ENCODE measurements at places on chromosomes 6 and 20.

DNA sequence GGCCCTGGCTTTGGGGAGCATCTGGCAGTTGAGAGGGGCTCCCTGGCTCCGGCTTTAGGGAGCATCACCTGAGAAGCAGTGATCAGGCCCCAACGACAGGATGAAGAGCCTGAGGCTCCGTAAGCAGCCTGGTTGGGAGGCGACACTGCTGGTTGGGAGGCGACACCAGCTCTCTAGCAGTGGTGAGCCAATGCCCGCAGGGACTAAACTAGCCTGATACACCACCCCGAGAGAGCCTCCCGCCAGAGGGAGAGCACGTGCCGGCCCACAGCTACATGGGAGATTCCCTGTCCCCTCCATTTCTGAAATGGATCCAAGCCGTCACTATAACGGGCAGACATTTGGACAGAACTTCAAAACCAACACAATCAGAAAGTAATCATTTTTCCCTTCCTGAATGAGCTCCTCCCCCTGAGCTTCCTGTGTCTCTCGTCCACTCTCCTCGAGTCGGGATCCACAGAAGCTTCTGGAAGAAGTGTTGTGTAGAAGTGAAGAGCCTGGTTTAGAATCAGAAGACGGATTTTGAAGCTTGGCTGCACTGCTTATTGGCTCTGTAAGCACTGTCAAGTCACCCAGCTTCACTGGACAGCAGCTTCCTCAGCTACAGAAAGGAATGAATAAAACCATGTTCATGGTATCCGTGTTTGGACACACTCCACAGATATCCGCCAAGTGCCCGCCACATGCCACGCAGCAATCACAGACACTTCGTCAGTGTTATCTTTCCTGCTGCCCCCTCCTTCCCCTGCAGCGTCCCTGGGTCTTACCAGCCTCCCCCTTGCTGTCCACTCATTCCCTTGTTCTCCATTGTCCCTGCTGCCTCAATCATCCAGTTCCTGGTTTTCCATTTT is 199.6 kb downstream of the TTLL2 start:
- DNase-seq, result no peak

GRCh38 chr6:35453236-35453635 is 1.1 kb downstream of the FANCE start:
- DNase-seq, result no peak

DNA sequence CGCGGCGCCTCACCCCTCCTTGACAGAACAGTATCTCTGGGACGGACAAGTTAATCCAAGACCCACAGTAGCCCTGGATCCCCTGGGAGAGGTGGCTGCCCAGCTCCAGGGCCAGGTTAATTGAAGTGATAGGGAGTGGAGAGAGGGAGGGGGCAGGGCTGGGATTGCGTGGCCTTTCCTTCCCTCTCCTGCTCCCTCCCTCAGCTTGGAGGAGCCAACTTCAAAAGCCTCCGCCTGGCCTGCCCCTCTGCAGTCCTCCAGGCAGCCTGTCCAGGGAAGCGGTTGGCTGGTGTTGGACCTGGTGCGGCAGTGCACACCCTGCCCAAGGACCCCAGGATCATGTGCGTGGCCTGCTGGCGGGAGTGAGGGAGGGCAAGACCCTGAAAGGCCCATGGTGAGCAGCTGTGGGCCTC is at the start of gene C20orf204:
Gene C20orf204 (plus strand): TSS at position 250 of the 413 bp plus-strand sequence. CDS start 142 bp downstream, at position 392.
- DNase-seq, result no peak

DNA sequence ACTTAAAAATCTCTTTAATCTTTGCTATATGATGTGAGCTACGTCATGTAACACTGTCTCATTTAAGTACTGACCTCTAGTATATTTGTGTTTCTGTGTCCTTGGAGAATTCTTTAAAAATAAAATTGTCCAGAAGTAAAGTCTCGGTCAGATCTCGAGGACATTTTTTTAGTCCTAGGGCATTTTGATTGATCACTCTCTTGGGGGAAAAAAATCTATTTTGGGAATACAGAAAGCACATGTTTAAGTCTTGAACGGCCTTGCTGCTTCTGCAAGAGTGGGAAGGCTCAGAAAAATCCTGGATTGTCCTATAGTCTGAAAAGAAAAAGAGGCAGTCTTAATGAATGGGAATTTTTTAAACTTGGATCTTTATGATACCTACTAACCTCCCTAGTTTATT is 234.3 kb downstream of the UTRN start:
- no peak for DNase-seq

DNA sequence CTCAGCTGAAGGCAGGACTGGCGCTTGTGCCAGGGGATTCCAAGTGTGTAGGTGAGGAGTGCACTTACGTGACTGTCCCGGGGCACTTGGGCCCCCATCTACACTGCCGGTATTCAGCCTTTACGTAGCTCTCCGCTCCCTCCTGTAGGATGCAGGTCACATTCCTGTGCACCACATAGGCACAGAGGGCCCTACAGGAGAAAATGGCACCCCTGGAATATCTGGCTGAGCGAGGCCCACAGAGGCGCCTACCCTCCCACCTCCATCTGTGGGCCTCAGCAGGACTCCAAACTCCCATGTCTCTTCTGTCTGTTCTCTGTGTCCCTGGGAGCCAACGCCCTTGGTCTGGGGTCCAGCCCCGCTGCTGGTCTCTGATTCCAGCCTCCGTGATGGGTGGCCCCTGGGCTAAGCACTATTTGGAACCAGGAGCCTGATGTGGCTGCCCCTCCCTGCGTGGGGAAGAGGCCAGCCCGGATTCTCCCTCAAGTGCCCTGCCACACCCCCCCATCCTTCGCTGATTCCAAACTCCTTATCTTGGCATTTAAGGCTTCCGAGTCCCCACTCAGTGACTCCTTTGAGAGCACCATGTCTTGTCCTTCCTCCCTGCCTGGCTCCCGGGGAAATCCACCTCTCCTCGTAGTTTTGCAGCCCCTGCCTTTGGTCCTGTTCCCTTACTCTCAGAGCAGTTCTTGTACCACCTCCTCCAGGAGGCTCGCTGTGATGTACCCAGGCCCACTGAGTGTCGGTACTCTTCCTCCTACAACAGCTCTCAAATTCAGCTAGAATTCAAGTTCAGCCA is 1.5 kb downstream of the EMILIN3 start:
- no peak for DNase-seq

DNA sequence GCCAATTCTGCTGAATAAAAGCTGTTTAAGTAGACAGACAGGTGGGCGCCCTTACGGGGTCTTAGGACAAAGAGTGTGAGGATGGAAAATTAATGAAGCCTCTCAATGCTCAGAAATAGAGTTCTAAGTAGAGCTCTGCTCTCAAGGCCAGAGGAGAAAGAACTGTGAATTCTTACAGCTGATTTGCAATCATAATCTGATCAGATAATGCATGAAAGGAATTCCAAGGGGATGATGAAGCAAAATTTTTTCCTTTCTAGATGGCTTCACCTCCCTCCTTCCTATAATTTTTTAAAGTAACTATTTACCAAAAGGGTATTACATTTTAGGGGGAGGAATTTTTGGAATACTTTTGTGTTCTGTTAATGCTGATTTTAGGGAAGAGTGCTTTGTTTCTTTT is 308.1 kb upstream of the HS3ST5 start:
- no peak for DNase-seq

GRCh38 chr6:159826968-159827647 is 27.0 kb downstream of the PNLDC1 start:
- DNase-seq, result no peak

GRCh38 chr20:37913567-37914366 is 10.8 kb downstream of the VSTM2L start:
- no peak for DNase-seq

DNA sequence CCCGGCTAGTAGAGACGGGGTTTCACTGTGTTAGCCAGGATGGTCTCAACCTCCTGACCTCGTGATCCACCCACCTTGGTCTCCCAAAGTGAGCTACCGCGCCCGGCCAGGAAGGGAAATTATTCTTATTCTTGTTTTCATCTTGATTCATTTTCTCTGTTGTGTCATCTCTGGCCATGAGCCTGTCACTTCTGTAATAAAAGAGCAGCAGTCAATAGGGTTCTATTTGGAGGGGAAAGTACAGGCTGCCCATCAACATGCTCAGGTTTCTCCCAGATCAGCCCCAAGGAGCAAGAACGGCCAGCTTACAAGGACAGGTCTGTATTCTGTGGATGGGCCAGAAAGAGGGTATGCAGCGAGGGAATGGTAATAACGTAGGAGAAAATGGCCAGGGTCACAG is 345.0 kb downstream of the PREX1 start:
- DNase-seq, result no peak

GRCh38 chr20:50298554-50299324 is 108.1 kb downstream of the CEBPB start:
- no peak for DNase-seq

DNA sequence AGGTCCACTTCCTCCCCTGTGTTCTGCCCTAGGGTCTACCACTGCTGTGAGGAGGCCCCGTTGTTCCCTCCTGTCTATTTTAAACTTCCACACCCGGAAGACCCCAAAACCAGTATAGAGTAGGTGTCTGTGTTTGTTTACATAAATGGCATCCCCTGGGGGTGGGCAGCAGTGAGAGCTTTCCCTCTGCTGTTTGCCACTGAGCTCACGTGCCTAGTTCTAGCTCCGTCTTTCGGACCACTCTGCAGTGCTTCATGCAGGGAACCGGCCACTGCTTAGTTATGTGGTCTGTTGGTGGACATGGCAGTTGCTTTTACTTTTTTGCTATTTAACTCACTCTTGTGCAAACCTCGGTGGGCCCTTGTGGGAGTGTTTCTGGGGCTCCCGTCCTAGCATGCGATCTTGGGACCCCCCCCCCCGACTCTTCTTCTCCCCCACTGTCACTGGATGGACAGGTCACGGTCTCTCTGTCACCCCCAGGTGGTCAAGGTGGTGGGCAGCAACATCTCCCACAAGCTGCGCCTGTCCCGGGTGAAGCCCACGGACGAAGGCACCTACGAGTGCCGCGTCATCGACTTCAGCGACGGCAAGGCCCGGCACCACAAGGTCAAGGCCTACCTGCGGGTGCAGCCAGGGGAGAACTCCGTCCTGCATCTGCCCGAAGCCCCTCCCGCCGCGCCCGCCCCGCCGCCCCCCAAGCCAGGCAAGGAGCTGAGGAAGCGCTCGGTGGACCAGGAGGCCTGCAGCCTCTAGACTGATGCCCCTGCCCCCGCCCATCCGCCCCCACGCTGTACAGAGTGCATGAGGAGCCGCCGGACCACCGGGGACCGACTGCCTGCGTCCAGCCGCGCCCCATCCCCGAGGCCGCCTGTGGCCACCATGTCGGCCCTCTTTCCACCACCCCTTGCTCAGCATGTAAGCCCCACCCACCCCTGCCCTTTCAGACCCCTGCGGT is 40.9 kb downstream of the VSTM2L start:
- peak; percentile 41 for DNase-seq

DNA sequence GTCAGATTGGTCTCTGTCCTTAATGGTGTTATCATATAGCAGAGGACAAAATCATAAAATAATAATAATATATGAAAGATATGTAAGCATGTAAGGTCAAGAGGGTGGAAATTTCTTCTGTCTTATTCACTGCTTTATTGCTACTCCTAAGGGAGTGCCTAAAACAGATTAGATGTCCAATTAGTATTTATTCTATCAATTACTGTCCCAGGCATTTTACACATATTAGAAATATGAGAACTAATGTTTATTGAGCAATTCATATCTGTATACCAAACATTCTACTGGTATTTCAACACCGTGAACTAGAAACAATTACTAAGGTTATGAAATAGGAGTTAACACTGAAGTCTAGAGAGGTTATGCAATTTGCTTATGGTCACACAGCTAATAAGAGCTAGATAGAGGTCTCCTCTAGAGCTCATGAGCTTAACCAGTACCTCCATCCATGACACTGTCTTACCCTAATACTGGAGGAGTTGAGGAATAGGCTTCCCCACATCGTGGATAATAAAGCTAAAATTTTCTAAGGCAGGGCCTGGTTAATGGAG is 302.3 kb downstream of the PLCB1 start:
- DNase-seq, result no peak

DNA sequence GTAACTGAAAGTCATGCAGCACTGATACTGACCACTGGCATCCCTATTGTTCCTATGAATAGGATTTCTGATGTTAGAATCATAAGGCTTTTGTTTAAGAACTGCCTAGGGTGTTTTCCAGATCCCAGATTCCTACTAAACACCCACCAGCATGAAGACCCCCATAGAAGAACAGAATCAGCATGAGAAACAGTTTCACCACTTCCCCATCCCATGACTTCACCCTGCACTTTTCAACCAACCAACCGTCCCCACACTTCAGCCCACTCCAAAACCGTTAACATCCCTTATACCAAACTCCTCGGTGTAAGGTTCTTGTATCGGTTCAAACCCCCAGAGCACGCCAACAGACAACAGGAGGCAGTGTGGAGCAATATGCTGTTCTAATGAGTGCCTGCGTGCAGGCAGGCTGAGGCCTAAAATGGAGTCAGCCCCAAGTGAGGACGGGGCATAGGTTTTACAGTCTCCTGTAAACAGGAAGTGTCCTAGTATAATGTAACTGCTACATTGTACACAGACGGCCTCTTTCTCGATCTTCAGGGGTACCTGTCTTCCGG is 11.4 kb upstream of the SSTR4 start:
- no peak for DNase-seq

GRCh38 chr6:32191696-32192607 is 491 bp downstream of the GPSM3 start:
- no peak for DNase-seq

DNA sequence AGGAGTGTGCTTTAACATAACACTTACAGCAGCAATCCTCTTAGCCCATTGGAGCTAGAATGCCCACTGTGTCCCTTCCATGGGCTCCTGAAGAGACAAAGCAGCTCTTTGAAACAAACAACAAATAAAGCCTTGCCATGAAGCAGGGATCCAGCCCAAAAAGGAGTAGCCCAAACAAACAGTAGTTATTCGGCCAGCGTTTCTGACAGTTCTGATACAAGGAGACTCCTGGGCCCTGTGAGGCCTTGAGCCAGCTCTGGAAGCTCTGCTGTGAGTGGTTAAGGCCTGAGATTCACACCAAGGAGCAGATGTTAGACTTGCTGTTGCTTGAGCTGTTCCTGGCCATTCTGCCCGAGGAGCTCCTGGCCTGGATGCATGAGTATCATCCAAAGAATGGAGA is 16.9 kb upstream of the ZSCAN16 start:
- DNase-seq, result no peak

DNA sequence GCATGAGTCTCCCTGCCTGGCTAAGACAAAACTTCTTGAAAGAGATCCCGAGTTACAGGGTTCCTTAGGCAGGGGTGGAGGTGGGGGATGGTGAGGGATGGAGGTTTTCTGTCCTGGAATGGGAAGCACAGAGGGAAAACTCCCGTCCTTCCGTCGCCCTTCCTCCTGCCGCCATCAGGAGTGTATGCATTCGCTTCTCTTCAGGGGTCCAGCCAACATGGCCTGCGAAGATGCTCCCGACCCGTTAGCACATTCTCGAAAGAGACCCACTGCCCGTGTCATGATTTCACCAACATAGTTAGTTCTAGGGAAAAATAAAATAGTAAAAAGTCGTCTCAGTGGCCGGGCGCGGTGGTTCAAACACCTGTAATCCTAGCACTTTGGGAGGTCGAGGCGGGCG is 37.1 kb downstream of the KIF25 start:
- no peak for DNase-seq

GRCh38 chr6:132199343-132199742 is 201.9 kb downstream of the MOXD1 start:
- DNase-seq, result no peak

GRCh38 chr20:51766994-51767866 is 960 bp downstream of the ATP9A start:
- DNase-seq, result peak; percentile 95

GRCh38 chr20:10621149-10621548 is 52.6 kb downstream of the JAG1 start:
- no peak for DNase-seq

GRCh38 chr6:130622142-130622541 is 205.1 kb upstream of the SMLR1 start:
- no peak for DNase-seq

All from 8988T (cell line).